ENCODE measurements at places on chromosomes 16 and 17.

GRCh38 chr16:80710918-80711317, 93.5 kb downstream of the CDYL2 start:
- DNase-seq = no peak

DNA sequence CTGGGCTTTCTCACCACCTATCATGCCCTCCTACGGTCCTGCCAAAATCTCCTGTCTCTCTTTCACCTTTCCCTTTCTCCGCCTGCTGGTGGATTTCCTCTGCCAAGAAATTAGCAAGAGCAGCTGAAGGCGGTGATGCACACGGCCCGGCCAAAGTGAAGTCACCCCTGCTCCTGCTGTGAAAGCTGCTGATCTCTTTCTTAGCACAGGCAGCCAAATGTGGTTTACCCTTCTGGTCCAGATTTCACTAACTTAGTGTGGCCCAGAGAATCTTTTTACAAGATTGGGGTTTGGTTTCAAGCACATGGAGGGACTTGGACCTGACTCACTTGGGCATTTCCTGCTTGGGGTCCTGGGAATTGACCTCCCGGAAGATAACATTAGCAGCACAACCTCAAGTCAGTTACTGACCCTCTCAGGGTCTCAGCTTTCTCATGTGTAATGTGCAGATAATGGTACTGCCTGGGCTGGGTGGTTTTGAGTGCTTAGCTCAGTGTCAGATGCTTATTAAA, 155.7 kb downstream of the SOCS1 start:
- DNase-seq = peak; percentile 66

GRCh38 chr17:1977583-1978395, 47.3 kb downstream of the RTN4RL1 start:
- DNase-seq = no peak

- DNase-seq = no peak
Measured at GRCh38 chr16:3971261-3971660, 90.7 kb upstream of the CREBBP start.

GRCh38 chr17:1227917-1228780, 42.1 kb upstream of the BHLHA9 start:
- no peak for DNase-seq

GRCh38 chr17:17921192-17922069, 50.8 kb downstream of the TOM1L2 start:
- DNase-seq = no peak

DNA sequence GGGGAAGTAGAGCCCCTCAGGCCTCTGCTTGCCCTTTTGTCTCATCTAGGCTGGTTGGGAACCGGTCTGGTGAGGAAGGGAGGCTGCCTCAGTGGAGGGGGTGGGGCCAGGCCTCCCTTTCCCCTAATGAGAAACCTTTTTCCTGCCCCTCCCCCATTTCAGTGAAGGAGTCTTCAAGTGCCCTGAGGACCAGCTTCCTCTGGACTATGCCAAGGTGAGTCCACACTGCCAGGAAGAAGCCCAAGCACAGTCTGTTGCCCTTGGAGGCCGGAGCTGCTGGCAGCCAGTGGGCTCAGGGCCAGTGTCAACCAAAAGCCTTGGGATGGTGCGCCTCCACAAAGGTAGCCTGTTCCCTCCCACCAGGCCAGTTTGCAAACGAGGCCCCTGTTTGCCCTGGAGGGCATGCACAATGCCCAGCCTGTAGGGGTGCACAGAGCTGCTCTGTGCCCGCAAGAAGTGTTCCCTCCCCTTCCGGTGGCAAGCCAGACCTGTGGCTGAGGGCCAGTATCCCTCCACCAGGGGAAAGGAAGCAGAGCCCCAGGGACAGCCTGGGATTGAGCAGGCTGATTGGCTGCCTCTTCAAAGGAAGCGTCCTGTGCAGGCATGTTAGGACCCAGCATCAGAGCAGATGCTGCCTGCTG, 3.4 kb downstream of the TRAF4 start:
- no peak for DNase-seq

- no peak for DNase-seq
Measured at GRCh38 chr16:82899731-82900450, 273.1 kb downstream of the CDH13 start.

GRCh38 chr17:57082441-57082840, 2.6 kb upstream of the AKAP1 start:
- no peak for DNase-seq

DNA sequence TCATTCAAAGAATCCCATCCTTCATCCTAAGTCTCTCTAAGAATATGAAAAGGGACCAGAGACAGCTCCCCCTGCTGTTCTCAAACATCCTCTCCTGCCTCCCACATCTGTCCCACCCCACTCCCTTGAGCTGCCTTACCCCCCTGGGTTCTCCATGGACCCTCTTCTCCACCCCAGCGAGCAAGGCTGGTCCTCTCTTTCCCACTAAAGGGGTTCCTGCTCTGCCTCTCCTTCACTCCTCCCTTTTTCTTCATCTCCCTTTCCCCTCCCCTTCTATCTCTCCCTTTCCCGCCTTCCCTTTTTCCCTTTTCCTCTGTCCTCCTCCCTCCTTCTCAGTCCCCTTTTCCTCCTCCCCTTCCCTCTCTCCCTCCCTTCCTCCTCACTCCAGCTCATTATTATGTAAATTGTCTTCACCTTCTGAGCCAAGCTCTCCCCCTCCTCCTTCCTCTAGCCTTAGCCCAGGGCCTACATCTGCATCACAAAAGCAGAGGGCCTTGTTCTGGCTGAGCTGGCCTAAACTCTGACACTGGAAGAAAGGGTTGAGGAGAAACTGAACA, 90.0 kb downstream of the GNAO1 start:
- no peak for DNase-seq

DNA sequence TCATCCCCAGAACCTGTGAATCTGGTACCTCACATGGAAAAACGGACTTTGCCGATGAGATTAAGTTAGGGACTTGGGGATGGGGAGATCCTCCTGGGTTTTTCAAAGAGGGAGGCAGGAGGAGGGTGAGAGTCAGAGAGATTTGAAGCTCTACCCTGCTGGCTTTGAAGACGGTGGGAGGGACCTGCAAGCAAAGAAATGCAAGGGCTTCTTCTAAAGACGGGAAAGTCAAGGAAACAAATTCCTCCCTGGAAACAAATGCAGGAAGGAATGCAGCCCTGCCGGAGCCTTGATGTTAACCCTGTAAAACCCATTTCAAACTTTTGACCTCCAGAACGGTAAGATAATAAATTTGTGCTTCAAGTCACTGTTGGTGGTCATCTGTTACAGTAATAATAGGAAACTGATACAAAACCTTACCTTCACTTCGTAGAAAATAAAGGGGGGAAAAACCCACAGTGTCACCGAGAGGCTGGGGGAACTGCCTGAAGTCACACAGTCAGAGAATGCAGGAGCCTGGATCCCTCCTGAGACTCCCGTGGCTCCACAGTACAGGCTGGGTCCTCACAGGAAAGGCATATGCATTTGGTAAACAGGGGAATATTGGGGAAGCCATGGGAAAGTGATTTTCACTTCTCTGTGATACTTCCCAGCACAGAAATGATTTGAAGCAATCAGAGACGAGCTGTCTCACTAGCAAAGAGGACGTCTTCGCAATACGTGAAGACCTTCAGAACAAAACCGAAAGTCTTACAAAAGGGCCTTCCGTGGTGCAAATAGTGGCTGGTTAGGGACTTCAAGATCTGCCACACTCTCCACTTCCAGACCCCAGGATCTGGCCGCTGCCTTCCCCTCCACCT, 58.9 kb upstream of the CLEC3A start:
- DNase-seq = no peak

DNA sequence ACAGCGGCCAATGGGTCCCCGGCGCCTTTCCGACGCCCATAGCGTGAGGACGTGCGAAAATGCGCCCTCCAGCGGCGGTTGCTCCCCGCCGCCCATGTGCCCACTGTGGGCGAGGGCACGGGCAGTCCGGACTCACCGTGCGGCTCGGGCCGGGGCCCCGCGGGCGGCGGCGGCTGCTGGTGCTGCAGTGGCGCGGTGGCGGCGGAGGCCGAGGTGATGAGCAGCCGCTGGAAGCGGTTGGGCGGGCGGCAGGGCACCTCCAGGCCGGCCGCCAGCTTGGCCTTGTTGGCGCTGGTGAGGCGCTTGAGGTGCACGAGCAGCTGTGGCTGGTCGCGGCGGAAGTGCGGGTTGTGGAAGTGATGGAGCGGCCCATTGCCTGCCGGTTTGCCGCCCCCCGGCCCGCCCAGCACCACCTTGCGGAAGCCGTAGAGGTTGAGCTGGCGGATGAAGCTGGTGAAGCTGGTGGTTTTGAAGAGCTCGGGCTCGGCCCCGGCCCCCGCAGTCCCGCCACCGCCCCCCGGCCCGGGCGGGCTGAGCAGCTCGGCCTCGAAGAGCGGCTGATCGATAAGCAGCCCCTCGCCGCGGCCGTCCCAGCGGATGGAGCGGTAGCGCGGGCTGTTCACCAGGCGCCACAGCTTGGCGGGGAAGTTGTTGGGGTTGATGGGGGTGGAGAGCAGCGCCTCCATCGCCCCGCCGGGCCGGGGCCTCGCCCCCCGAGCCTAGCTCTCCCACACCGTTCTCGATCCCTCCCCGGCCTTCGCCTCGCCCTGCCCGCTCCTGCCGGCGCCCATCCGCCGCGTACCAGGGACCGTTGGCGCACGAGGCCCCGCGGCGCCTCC, at the start of gene HSF5:
Gene HSF5, minus strand, starts transcription at position 820 of the 839 bp plus-strand sequence. Its CDS starts 134 bp downstream, at position 686.
- DNase-seq = peak; percentile 48

- DNase-seq = no peak
Measured at GRCh38 chr17:48190871-48191270, 83.3 kb downstream of the SNX11 start.

- DNase-seq = no peak
Measured at GRCh38 chr16:57577214-57577613, 34.8 kb downstream of the ADGRG5 start.

DNA sequence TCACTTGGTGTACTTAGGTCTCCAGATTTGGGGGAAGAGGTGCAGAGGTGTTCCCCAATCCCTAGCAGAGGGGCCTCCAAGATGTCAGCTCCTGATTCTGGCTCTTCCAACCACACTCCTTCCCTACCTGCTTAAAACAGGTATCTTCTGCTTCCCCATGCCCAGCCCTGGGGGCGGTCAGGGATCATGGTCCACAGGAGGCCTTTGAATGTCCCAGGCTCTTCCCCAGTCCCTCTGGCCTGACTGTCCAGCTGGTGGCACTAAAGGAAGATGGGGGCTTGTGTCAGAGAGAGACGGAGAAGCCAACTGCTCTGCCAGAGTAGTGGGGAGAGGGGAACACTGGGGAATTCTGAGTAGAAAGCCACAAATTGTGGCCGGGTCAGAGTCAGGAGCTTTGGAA, 3.8 kb downstream of the ARL4D start:
- DNase-seq = no peak

- DNase-seq = no peak
Measured at GRCh38 chr17:77786740-77787505, 171.6 kb upstream of the TNRC6C start.

DNA sequence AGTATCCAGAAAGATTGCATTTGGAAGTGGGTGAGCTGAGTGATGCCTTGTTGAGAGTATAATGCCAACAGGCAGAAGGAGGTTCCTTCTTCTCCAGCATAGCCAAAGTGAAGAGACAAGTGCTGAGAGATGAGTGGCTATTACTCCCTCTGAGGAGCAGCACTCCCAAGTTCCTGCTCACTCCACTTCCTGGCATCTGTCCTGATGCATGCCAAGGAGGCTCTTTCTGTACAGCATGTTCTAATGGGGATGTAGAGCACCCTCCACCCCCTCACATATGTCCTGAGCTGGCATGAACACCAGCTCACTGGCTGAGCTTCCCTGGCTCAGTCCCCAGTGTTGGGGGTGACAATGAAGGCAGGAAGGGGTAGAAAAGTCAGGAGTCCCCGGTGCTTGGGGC, 44.2 kb upstream of the DNAH9 start:
- no peak for DNase-seq

DNA sequence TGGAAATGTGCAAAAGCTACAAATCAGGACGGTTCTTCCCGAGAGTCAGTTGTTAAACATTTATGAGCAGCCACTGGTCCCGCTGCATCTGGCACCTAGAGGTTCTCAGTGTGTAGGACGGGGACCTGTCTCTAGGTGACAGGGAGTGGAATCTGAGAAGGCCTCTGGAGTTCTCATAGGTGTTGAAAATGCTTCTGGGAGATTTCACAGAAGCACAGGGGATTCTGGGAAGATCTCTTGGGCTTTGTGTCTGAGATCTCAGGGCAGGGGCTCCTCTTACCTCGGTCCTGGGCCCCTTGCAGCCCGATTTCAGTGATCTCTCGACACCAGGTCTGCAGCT, 8.9 kb downstream of the ALOX15 start:
- DNase-seq = no peak

DNA sequence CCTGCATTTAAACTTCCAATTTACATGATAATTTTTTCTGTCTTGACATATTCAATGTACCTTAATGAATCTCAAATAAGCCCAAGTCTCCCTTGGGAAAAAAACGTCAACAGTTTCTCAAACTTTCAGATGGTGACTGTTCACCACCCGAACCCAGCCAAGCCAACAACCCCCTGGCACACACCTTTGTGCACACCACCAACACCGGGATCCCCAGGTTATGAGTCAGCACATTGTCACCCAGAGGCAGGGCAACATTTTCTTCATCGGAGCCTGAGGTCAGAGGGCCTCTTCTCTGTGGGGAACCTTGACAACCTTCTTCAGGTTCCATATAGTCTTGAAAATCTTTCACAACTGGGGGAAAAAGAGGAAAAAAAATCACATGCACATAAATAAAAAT, 15.5 kb downstream of the DYNC1LI2 start:
- no peak for DNase-seq

DNA sequence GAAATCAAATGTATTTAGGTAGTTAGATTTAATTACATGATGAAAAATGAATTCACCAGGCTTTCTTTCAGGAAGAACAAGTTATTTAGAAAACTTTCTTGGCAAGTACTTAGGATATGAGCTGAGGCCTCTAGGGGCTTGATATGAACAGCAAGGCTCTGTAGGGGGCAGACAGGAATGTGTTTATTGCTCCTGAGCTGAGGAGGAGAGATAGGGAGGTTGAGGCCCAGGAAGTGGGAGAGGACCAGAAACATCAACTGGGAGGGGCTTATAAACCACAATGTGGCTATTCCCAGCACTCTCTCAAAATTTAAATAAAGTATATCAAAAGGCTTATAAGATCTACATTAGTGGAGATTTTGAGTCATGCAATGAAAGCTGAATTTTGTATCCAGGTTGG, 154.0 kb upstream of the MAF start:
- DNase-seq = no peak

DNA sequence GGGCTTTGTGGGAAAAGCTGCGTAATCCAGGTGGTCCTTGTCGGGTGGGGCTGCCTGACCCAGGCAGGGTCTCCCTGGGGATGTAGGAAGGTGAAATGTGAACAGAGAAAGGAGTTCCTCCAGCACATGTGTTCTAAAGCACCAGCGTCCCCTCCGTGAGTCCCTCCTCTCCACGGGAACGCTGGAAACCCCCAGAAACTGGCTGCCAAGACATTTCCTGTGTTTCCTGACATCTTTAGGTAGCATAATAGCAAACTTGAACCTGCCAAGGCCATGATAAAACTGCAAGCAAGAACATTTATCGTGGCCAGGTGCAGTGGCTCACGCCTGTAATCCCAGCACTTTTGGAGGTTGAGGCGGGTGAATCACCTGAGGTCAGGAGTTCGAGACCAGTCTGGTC, 12.6 kb upstream of the PYDC1 start:
- DNase-seq = no peak

- no peak for DNase-seq
Measured at GRCh38 chr16:56871172-56871593, 6.2 kb downstream of the SLC12A3 start.

- no peak for DNase-seq
Measured at GRCh38 chr17:40448639-40449261, 5.5 kb downstream of the IGFBP4 start.

- no peak for DNase-seq
Measured at GRCh38 chr17:59488805-59489204, 76.6 kb upstream of the DHX40 start.

GRCh38 chr16:82337355-82337754, 167.3 kb upstream of the MPHOSPH6 start:
- DNase-seq = no peak

GRCh38 chr16:1427473-1428461, 3.1 kb upstream of the PERCC1 start:
- no peak for DNase-seq

Measured in stimulated activated CD4-positive, alpha-beta T cell treated with anti-CD3 and anti-CD28 coated beads, TNF-alpha, amount 100 ng/mL, for 48 hours (primary cell).